ENCODE measurements at places on chromosomes 16 and 17. TPM values are rescaled to one million over a fixed set of nuclear protein-coding genes. Genes with fewer than 3 reads are reported as not detected.

PLA2G10 gene
- not detected for total RNA-seq

TUBB3 gene
- 10.2 TPM for total RNA-seq

MLX gene
- 60.5 TPM for total RNA-seq

DOC2A gene
- 0.80 TPM for total RNA-seq

CHST6 gene
- not detected for total RNA-seq

HOXB9 gene
- 1.2 TPM for total RNA-seq

CCL7 gene
- total RNA-seq = not detected

DOC2B gene
- total RNA-seq = not detected

GRCh38 chr17:35073183-35073790 lies 9.8 kb upstream of the RFFL start:
- no peak for DNase-seq

DNA sequence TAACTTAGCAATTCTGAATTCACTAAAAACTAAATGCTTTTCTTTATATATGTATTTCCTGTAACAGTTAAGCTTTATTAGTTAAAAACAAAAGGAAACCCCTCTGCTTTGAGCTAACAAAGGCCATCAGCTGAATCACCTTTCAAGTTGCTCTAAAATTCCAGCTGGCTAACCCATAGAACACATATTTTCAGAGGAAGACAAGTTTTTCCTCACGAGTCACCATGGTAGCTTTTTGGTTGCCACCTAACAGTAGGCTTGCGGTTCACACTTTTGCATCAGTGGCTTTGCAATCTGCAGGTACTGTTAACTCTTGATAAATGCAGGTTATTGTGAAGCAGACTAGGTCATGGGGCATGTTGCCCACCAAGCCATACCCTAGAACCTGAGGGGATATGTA lies 57.6 kb upstream of the IRX5 start:
- DNase-seq = no peak

GRCh38 chr17:61058066-61058465 lies 341.6 kb upstream of the TBX2 start:
- no peak for DNase-seq

- DNase-seq = no peak
Measured at GRCh38 chr17:35147375-35147905, at the start of gene UNC45B. TSS of gene UNC45B (plus strand) at chr17:35147817. CDS start at chr17:35148264, 447 bp downstream.

GRCh38 chr17:42803074-42803883 lies 4.6 kb downstream of the CNTD1 start:
- DNase-seq = no peak

DNA sequence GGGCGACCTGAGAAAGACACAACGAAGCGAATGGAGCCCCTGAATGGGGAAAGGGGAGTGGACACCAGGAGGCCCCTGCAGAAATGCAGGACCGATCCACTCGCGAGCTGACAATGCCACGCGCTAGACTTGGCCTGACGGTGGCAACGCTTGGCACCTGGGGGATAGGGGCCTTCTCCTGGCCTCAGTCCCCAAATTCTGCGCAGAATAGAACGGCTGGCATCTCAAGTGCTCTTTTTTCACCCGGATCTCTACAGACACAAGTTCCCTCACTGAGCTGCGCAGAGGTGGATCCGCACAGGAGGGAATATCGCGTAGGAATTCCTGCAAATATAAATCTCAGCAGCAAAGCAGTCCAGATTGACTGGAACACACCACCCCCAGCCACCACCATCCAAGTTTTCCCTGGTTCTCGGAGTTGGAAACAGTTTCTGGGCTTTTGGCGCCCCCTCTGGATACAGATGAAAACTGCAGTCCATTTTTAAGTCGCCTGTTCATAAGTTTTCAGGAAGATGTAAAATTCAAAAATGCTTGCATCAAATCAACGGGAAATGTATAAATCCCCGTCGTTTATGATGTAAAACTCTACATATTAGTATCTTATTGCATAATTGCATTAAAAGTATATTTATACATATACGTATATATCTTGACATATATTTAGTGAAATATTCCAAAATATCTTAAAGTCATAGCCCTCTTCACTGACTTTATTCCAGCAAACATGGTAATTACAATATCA lies 2.3 kb upstream of the SOX9 start:
- DNase-seq = peak; percentile 61

DNA sequence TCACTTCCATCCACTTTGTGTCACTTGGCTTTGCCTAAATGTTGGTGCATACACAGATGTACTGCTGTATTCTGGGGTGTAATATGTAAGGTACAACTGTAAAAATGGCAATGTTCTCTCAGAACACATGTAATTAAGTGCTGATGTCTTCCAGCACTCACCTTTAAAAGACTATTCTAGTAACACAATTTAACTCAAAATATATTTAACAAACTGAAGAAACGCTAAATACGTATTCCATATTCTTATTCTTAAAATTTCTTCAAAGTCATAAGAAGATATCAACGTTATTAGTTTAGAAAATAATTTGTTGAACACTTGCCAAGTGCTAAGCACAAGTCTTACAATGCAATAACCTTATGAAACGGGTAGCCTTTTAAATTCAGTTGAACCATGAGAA lies 3.6 kb downstream of the CMC2 start:
- DNase-seq = no peak

- DNase-seq = no peak
Measured at GRCh38 chr16:80591071-80591915, 50.5 kb downstream of the DYNLRB2 start.

DNA sequence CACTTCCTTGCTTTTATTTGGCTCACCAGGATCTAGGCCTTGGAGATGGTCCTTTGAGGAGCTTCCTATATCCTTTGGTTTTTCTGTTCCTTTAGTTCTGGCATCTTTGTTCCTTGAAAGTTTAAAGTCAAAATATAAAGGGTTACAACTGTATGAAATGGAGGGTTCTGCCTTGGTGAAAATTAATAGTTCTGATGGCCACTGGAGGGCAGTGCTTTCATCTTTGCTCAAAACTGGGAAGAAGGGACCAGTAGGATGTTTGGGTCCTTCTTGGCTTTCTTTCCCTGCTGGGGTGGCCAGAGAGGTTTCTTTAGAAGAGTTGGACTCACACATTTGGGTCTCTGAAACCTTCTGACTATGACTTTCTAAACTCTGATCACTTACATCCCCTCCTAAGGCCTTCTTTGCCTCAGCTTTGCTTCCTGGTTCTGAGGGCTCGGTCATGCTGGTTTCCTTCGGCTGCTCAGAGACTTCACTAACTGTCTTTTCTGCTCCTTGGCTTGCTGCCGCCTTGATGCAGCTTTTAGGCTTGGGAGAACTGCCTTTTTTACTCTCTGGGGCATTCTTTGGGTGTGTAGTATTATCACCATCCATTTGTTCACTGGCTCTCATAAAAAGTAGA lies 10.9 kb upstream of the ITGA2B start:
- DNase-seq = no peak

GRCh38 chr17:66190738-66191592 lies 968 bp downstream of the CEP112 start:
- no peak for DNase-seq

DNA sequence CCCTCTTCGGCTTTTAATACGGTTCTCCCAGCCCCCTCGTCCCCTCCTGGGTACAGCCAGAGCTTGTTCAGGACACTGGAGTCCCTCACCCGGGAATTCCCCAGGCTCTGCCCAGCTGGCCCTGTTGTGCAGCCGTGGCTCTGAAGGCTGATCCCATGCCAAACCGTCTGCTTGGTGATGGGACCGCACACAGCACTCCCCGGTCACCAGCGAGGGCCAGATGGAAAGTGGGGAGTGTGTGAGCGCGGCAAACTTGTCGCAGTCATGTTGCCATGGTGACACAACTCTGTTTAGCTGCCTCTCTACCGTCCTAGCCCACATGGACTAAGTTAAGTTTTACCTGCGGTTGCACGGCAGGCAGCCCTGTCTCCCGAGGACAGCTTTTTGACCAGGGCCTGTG lies 107.9 kb downstream of the RAP1GAP2 start:
- no peak for DNase-seq

DNA sequence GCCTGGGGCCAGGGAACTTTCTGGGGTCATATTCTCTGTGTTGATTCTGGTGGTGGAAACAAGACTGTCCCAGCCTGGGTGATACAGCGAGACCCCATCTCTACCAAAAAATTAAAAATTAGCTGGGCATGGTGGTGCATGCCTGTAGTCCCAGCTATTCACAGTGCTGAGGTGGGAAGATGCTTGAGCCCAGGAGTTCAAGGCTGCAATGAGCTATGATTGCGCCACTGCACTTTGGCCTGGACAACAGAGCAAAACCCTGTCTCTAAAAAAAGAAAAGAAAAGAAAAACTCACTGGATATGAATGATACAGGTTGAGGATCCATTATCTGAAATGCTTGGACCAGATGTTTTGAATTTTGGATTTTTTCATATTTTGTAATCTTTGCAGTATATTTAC lies 13.6 kb downstream of the SCGB1C2 start:
- DNase-seq = no peak

DNA sequence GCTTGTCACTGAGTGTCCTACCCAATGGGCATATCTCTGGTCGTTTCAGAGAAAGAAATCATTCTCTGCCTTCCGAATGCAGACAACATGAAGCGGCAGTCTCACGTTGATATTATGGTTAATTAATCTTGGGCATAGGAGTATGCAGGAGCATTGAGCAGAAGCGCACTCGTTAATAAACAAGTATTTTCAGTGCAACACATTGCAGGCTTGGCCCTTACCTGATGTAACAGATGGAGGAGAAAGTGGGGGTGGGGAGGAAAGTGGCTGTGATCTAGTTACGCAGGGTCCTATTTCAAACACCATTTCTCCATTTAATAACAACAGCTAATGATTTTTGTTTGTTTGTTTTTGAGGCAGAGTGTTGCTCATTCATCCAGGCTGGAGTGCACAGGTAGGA lies 414.0 kb upstream of the RBFOX1 start:
- no peak for DNase-seq

- DNase-seq = no peak
Measured at GRCh38 chr16:53872248-53873221, 168.6 kb downstream of the FTO start.

DNA sequence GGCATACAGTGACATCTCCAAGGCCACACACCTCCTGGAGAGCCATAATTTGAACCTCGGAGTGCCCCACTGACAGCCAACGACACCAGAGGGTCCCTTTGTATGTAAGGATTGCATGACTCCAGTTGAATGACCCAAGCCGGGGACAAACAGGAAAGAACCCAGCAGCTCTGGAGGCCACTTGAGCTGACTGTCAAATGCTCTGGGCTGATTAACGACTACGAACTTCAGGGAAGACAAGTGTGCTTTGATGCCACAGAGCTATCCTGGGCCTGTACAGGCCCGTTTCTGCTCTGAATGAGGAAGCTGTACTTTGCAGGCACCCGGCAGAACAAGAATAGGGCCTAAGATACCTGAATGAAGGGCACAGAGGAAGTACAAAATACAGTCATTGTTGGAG lies 404.6 kb downstream of the SLC39A11 start:
- no peak for DNase-seq

DNA sequence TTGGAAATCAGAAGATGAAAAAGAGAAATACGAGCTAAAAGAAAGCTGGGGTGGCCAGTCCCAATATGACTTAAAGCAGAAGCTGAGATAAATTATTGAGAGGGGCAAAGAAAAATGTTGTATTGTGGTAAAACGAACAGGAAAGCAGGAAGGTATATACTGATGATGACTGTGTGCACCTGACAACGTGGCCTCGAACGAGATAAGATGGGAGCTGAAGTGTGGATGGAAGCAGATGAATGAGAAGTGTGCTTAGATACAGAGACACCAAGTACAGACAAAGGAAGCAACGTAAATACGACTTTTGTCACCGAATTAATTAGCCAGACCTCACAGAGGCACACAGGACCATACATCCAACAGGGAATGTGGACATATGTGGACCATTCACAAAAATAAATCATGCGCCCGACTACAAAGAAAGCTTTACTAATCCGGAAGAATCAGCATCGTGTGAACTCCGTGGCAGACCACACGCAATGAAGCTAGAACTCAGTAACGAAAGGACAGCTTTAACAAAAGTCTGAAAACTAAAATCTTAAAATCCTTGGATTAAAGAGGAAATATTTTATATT lies 218.7 kb downstream of the RPTOR start:
- DNase-seq = no peak

DNA sequence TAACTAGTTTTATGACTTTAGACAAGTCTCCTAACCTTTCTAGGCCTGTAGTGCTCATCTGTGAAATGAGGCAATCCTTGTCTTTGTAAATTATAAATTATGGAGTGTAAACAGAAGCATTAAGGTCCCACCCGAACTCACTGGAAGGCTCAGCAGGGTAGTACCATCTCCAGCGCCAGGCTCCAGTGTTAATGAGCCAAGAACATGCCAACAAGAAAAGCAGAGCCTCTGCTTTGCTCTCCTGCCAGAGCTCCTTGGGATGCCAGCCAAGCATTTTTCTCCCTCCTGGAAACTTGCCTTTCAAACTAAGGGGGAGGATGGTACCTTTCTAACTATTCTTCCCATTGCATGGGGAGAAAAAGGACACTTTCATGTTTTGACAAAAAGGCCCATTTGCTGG lies 14.9 kb downstream of the LIMD2 start:
- DNase-seq = no peak

GRCh38 chr16:20803192-20803560 lies 3.1 kb downstream of the ERI2 start:
- no peak for DNase-seq

- no peak for DNase-seq
Measured at GRCh38 chr16:70793851-70794502, 7.0 kb downstream of the VAC14 start.

DNA sequence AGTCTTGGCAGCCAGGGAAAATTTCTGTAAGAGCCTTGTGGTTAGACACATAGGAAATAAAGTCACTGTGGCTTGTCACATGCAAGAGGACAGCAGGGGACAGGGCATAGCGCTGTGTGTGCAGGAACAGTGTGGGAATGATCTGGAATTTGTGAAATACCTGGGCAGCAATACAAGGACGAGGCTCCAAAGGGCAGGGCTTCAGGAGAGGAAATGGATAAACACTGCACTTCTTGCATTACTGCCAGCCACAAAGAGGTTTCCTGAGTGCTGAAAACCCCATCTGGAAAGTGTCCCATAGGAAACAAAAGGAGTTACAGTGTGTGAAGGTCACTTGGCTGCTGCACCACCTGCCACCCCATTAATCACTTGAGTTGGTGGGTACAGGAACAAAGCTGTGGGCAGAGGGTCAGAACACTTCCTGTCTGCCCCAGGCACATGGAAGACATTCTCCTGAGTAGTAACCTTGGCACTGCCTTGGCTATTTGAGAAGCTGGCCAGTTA lies 12.1 kb upstream of the HP start:
- no peak for DNase-seq

DNA sequence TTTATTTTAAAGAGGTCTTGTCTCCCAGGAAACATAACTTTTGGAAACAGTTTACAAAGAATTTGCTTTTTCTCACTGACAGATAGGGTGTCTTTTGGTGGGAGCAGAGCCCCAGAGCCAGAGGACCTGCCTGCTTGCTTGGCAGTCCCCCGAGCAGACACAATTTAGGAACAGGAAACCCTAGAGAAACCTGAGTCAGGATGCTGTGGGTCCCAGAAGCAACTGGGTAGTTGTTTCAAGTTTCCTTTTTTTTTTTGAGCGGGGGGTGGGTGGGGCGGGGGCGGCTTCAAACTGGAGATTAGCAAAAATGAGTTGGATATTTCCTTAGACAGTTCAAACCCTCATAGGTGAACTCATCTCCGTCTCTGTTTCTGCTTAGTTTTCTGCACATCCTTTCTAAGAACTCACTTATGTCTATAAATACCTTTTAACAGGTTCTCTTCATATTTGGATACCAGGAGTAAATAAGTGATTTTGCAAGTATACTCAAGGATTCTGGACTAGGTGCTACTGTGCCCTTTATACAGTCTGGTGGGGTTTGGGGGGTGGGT lies 135.1 kb downstream of the PRKCA start:
- DNase-seq = no peak
